ENCODE measurements at places on chromosomes 5 and 9. TPM values are rescaled to one million over a fixed set of nuclear protein-coding genes. Genes with fewer than 3 reads are reported as not detected.

SIT1 gene
- not detected for total RNA-seq

SYK gene
- not detected for total RNA-seq

ANGPTL2 gene
- 63.0 TPM for total RNA-seq

TCF7 gene
- total RNA-seq = 0.23 TPM

HIGD2A gene
- total RNA-seq = 157 TPM

PHPT1 gene
- total RNA-seq = 83.2 TPM

FSD1L gene
- 2.7 TPM for total RNA-seq

NMUR2 gene
- not detected for total RNA-seq

CDC20B gene
- not detected for total RNA-seq

SLC25A2 gene
- total RNA-seq = not detected

TXNDC8 gene
- not detected for total RNA-seq

SLC36A1 gene
- total RNA-seq = 4.6 TPM

ANKRD31 gene
- total RNA-seq = 0.09 TPM

PPP1R26 gene
- total RNA-seq = 9.1 TPM

GPR150 gene
- 0.26 TPM for total RNA-seq

SLC23A1 gene
- total RNA-seq = not detected

AFAP1L1 gene
- total RNA-seq = 17.1 TPM

ZNF454 gene
- 1.5 TPM for total RNA-seq

SPATA31E1 gene
- total RNA-seq = not detected

PCDHGB4 gene
- 12.8 TPM for total RNA-seq

PRPF4 gene
- 22.0 TPM for total RNA-seq

THBS4 gene
- 2.6 TPM for total RNA-seq

All from pericardium fibroblast (primary cell).